ENCODE measurements at places on chromosomes 12 and 14.

GRCh38 chr14:99931308-99931707, 133.9 kb upstream of the EVL start:
- no peak for DNase-seq

GRCh38 chr14:42633504-42634095, 1026.9 kb downstream of the LRFN5 start:
- no peak for DNase-seq

DNA sequence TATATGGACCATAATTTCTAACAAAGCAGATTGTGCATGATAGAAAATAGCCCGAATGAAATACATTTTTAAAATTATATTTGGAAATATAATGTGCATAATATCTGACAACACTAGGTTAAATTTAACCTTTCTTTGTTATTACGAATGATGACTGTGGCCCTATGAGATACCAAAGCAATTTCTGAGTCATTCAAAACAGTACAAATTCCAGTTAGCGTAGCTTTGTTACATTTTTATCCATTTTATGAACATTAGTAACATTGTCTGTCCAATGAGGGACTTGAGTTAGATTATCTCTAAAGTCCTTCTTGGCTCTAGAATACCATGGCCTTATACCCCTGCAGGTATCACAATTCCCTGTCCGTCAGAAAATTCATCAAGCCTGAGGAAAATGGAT, 39.0 kb upstream of the REP15 start:
- no peak for DNase-seq

DNA sequence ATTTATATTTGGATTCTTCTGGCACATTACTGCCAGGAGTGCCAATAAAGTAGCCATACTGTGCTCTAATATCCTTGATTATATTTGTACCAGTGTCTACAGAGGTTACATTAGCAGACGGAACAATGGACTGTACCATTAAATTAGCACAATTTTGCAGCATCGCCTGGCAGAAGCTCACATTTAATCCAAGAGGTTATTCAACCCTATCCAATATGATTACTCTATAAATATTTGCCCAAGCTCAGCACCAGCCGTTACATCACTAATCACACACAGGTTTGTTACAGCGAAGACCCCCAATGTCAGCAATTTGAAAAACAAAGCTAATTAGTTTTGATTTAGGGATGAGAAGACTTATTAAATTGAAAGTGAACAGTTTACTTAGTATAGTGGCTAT, 16.9 kb upstream of the MGST1 start:
- no peak for DNase-seq

DNA sequence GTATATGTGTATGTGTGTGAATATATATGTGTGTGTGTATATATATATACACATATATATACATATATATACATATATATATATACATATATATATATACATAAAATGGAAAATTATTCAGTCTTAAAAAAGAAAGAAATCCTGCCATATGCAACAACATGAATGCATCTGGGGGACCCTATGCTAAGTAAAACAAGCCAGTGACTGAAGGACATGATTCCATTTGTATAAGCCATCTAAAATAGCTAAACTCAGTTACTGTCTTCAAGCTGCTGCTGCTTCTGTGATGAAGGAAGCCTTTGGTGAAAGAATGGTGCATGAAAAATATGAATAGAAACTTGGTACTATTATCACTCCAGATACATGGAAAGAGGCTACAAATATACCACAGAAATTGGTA, 118.6 kb downstream of the ATXN7L3B start:
- DNase-seq, result no peak

- DNase-seq, result no peak
Measured at GRCh38 chr12:40738856-40739255, 46.6 kb downstream of the CNTN1 start.

DNA sequence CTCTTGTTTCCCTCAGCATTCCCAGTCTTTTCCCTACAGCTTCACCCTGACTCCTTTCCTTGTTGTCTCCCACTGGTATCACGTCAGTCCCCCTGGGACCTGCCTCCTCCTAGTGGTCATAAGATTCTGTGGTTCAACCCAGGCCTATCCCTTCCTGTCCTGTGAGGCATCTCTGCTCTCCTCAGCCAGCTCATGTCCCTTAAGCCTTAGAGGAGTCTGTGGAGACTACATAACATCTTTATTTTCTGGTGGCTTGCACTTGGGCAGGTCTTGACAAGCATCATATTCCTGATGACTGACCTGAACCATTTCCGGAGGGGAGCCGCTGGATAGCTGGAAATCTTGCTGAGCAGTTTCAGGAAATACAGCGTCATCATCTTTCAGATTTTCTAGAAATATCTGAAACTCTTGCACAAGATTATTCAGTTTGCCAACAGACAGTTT, 688 bp downstream of the C12orf71 start:
- no peak for DNase-seq

- DNase-seq, result no peak
Measured at GRCh38 chr14:78633752-78634151, 463.6 kb downstream of the NRXN3 start.

DNA sequence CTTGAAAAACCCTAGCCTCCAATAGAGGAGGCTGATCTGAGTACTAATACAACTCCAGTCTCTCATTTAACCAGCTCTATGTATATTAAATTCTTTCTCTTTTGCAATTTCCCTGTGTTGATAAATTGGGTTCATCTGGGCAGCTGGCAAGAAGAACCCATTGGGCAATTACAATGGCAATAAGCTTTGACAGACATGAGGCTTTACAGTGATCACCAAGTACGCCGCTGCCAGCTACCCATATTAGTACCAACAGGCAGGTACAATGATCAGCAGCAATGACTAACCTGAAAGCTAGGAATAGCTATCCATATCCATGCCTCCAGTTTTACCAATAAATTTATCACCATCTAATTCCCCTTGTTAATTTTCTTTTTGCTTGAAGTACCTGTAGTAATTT, 54.5 kb downstream of the OSBPL8 start:
- no peak for DNase-seq

GRCh38 chr14:26709019-26709418, 111.2 kb upstream of the NOVA1 start:
- no peak for DNase-seq

GRCh38 chr12:52754135-52754534, 23.0 kb downstream of the KRT76 start:
- DNase-seq, result no peak

- no peak for DNase-seq
Measured at GRCh38 chr14:67722293-67722692, 20.6 kb downstream of the RDH12 start.

DNA sequence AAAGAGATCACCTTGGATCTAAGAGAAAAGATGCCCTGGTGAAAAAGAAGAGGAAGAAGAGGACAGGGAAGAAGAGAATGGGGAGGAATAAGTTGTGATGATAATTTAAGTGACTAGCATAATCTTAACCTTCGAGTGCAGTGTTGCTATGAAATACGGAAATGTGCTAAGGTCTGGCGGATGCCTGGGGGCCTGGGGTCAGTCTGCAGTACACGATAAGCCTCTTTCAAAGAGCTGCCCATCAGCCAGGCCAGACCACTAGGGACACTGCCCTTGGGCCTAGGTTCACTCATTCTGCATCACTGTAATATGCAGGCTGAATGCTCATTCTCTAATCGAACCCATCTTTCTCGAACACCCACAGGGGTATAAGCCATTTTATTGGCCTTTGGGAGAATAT, 83.4 kb downstream of the PLEKHG3 start:
- DNase-seq, result no peak

DNA sequence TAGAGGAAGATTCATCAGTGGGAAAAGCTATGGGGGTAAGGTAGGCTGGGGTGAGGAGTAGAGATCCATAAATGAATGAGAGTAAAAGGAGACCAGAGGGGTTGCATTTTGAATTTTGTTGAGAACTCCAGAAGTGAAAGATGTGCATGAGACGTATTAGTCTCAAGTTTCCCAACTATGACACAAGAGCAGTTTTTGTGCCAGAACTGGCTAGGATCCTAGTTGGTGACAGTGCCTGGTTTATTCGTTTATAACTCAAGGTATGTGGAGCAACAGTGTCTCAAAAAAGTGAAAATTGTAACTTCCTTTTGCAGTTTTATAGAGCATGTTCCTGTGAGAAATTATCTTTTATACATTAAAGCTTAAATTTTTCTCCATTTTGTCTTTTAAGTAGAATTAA, 377.0 kb downstream of the NPAS3 start:
- DNase-seq, result no peak

- no peak for DNase-seq
Measured at GRCh38 chr14:77542421-77543239, 44.0 kb upstream of the ISM2 start.

- DNase-seq, result no peak
Measured at GRCh38 chr14:20722016-20722415, 23.7 kb upstream of the EDDM3A start.

DNA sequence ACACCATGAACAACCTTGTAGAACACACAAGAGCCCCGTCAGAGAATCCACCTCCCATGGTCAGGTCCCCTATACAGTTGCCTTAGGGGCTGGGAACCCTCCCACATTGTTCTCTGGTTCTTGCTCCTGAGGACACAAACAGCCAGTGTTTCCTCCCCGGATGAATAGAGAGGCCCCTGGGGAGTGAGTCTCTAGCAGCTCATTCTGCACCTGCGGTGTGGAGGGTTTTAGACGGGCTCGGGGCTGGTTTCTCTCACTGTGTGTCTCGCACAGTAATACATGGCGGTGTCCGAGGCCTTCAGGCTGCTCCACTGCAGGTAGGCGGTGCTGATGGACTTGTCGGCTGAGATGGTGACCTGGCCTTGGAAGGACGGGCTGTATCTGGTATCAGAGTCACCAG, 1052.1 kb downstream of the TMEM121 start:
- no peak for DNase-seq

DNA sequence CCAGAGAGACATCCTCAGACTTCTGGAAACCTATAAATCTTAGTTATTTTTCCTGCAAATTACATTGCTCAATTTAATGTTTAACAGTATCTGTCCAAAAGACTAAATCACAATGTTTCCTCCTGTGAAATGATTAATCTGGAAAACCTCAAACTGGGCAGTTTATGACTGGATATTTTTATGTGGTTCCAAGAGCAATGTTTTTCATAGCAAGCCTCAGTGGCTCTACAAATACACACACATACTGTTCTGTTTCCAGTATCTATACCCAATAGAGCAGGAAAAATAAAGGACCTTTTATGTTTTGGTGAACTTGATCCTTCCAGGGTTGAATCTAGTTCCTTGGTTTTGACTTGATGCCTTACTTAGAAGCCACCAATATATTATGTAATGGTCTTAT, 9.2 kb downstream of the NID2 start:
- no peak for DNase-seq

DNA sequence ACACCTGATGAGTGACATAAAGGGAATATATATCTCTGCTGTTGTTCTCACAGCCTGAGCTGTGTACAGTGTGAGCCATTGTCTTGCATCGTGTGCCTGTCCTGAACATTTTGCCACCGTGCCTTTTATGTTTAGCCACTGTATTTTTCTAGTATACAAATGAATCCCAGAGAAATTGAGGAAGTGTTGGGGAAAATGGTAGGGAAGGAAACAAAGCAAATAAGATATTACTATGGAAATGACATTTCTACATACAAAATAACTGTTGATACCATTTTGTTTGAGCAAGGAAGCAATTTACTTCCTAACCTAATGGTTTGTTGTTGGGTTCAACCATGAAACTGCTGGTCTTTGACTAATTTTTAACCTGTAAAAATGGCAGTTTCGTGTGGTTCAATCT, 5.5 kb downstream of the PSMA6 start:
- no peak for DNase-seq

GRCh38 chr12:6336889-6337853, 4.7 kb downstream of the TNFRSF1A start:
- peak; percentile 74 for DNase-seq

DNA sequence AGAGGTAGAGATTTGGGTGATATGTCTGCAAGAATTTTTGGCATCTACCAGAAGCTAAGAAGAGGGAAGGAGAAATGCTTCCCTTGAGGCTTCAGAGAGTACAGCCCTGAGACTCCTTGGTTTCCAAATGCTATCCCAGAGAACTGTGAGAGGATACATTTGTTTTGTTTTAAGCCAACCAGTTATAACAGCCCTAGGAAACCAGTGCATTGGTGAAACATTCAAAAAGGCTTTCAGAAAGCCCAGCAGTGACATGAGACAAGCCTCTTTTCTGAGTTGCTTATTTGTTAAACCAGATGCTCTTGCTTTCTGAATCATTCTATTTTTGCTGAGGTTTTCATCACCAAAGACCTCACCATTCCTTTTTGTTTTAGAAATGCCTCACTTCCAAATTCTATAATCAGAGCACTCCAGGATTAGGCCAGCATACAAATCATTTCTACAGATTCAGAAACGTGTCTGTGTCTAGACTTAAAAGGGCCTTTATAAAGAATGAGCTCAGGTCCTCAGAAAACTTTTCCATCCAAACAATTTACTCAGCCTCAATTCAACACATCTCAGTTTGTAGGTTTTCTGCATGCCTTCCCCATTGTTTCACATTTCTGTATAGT, 1617.8 kb upstream of the FLRT2 start:
- no peak for DNase-seq

DNA sequence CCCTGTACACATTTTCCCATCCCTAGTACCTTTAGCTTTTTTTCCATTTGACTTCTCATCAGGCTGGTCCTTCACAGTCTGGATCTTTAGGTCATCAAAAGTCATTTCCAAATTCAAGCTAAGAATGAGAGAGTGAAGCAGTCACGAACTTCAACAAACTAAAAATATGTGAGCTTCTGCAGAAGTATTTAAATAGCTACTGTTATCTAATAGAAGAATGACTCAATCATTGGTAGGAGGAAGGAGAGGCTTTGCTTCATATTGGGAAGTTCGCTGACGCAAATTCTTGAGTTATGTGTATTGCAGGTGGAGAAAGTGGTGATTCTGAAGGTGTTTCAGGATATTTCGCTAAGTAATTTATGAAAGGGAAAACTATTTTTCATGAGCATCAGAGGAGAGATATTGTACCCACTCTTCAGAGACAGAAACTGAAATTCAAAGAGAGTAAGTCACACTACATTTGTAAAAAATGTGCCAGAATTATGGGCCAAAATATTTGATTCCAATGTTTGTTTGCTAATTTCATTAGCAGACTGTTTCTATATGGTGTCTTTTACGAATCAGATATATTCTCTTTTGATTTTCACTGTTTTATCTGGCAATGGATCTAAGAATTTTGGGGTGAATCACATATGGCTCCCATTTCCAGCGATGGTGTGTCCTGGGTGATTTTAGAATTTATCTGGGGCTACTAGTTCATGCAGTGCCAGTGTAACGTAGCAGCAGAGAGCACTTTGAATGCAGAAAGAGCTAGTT, at the start of gene OLR1:
OLR1 (minus strand) TSS at position 160 of the 756 bp plus-strand sequence; CDS start at position 105, 55 bp downstream.
- DNase-seq, result no peak

DNA sequence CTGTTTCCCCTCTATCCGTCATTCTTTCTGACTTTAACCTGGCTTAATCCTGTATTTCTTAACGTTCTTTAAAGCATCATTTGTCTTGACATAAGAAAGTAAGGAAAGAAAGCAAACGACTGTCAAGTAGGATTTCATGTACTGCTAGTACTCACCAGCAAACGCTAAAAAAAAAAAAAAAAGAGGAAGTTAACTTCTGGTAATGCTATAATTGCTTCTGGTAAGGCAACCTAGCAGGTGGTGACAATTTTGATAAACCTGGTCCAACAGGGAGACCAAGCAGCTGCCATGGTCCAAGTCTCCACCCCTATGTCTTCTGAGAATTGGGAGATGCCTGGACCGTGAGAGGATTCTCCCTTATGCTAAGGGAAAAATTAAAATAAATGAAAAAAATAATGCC, 306.6 kb downstream of the DAD1 start:
- DNase-seq, result no peak

Data from CD8-positive, alpha-beta memory T cell (primary cell).